H1 (cell line): ENCODE measurements at places on chromosomes 2 and 18. TPM values are rescaled to one million over a fixed set of nuclear protein-coding genes. Genes with fewer than 3 reads are reported as not detected.

CNRIP1 gene
- 4.6 and 5.7 TPM in 2 replicates for total RNA-seq

DNA sequence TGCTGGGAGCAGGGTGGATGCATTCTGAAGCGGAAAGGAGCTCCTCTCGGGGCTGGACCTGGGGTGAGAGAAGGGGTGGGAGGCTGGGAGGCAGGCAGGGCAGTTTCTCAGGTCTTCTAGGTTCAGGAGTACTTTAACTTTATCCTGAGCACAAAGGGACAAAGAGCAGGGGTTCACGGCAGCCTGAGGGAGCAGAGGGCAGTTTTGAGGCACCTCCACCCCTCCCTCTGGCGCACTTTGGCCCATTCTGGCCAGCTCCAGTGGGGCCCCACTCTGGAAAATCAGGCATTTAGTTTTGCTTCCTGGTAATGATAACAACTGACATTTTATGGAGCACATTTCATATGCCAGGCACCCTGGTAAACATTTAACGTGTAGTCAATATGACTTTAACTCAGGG lies 14.3 kb downstream of the B3GNT7 start:
- H3K4me3 ChIP-seq: no peak overlapping the region
- peak overlapping the region; percentile 40; the same call in 1 of the 2 replicates for H3K27ac ChIP-seq
- H3K4me1 ChIP-seq: peaks cover 20% of the 10 kb centered on the region
- no peaks in the 10 kb centered on the region for H3K27me3 ChIP-seq
- no peaks in the 10 kb centered on the region for H3K36me3 ChIP-seq

DNA sequence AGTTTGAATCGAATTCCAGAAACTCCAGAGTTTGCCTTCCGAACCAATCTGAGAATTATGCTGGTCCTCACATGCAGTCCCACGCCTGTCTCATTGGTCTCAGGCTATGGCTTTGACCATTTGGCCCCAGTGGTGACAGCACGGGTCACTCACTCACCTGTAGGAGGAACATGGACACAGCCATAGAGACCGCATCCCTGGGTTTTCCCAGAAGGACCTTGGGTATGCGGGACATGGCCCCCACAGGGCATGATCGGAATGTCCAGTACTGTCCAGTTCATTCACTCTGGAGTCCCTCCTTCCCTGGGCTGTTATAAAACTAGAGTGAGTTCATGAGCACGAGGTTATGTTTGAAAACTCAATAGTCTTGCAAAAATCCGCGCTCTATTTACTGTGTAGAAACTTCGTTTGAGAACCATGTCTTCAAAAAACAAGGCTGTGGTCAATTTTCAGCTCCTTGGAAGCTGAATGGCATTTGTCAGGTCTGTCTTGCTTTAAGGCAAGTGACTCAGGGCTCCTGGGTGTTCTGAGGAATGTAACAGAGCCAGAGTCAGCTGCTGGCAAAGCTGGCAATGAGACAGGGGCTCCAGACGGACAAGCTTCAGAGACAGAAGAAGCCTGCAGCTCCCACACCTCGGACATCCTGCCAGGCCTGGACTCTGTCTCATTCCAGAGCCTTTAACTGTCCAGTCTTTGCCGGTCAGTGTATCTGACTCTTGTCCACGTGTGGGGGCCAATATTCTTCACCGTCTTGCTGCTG lies 86.7 kb upstream of the TMEM18 start:
- H3K27me3 ChIP-seq: no peaks in the 10 kb centered on the region
- DNase-seq: no peak
- H3K4me3 ChIP-seq: no peak overlapping the region

DNA sequence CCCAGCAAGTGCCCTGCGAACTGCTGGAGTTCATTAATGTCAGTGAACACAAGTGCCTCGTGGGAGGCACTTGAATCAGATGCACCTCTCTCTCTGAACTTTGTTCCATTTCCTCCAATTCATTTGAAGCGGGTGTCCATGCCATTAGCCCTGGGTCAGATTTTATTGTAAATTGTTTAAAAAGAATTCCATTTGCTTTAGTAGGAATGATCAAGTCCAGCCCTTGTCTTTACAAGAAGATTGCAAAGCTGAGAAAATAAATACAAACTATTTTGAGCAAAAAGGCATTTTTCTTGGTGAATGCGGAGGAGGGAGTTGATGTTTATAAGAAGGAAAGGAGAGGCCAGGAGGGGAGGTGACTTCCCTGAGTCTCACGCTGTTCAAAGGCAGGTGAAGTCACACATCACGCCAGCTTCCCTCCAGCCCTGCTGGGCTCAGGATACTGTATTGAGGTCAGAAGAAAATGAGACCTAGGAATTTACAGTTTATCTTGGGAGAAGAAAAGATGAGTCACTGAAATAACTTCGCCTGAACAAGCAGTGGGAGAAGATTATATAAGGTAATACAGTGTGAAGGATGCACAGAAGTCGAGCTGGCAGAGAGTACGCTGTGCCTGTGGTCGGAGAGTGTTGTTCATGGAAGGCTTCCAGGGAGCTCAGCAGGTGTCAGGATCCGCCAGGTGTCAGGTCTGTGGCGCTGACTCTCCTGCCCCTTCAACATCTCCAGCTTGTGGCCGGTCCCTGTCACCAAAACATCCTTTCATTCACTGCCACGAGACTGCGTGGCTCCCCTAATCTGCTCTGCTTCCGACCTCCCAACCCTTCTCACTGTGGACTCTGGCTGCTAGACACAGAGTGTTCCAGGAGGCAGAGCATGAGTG lies 36.5 kb downstream of the EFR3B start:
- H3K4me1 ChIP-seq: no peaks in the 10 kb centered on the region
- H3K27ac ChIP-seq: no peak overlapping the region
- no peak overlapping the region for H3K4me3 ChIP-seq
- DNase-seq: no peak

DNA sequence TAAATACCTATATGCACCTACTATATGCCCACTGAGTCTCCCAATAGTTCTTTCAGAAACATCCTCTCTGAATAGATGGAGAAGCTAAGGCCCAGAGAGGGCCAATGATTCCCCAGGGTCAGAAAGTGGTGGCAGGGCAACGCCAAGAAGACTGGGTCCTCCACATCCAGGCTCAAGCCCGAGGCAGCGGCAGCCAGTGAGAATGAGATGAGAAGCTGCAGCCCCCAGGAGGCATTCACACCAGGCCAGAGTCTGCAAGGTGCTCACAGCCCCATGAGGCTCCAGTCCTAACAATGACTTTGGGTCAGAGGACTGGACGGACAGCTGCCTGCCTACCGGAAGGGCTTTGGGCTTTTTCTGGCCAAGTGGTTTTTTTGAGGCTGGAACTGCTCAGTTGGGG lies 3.5 kb downstream of the TEX261 start:
- H3K4me3 ChIP-seq: no peak overlapping the region
- H3K27me3 ChIP-seq: no peaks in the 10 kb centered on the region
- DNase-seq: no peak
- peaks cover 3% of the 10 kb centered on the region; the same call in 1 of the 2 replicates for H3K4me1 ChIP-seq
- no peak overlapping the region for H3K27ac ChIP-seq

DNA sequence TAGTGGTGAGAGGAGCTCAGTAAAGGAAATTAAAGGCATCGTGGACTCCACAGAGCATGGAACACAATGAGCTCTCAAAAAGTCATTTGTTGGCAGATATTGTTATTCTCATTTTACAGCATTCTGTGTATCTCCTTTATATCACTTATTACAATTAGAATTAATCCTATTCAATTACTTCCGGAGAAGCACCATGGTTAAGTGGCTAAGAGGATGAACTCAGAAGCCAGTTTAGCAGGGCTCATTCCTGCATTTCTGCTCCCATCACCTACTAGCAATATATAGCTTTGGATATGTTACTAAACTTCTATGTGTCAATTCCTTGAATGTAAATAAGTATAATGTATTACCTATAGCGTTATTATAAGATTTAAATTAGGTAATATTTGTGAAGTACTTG lies 683.3 kb downstream of the IRS1 start:
- H3K4me1 ChIP-seq: peaks cover 4% of the 10 kb centered on the region; the same call in 1 of the 2 replicates
- no peak overlapping the region for H3K4me3 ChIP-seq
- DNase-seq: no peak
- no peaks in the 10 kb centered on the region for H3K36me3 ChIP-seq
- no peak overlapping the region for H3K27ac ChIP-seq

DNA sequence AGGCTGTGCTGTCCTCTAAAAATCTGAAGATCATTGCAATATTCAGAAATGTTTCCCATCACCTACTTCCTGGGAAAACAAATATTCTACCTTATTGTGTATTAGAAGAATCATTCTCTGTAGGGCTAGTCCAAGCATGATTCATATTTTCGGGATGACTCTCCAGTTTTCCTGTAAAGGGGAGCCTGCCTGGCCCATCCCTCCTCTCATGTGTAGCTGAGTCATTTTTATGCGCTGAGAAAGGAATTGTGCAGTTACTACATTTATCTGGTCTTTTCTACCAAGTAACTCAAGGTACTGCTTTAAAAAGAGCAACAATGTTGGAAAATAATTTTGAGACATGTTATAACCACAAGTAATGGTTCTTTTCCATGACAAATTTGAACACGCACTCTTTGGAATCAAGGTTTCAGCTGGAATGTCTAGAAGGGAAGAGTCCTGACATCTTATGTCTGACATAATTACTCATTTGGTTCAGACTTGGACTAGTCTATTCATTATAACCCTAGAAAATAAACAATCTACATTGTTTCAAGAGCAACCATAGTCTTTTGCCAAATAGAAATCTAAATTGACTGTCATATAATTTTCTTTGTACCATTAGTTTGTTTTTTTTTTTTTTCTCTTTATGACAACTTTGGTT lies 6.6 kb downstream of the DSG3 start:
- no peaks in the 10 kb centered on the region for H3K4me1 ChIP-seq
- no peak for DNase-seq
- no peak overlapping the region for H3K4me3 ChIP-seq
- H3K36me3 ChIP-seq: no peaks in the 10 kb centered on the region
- no peak overlapping the region for H3K27ac ChIP-seq
- H3K27me3 ChIP-seq: no peaks in the 10 kb centered on the region

- no peaks in the 10 kb centered on the region for H3K36me3 ChIP-seq
- no peak for DNase-seq
- H3K27me3 ChIP-seq: no peaks in the 10 kb centered on the region
Measured at GRCh38 chr2:100419915-100420314, 2.4 kb upstream of the CHST10 start.

LYPD1 gene
- 2.1 and 2.7 TPM in 2 replicates for total RNA-seq

DNA sequence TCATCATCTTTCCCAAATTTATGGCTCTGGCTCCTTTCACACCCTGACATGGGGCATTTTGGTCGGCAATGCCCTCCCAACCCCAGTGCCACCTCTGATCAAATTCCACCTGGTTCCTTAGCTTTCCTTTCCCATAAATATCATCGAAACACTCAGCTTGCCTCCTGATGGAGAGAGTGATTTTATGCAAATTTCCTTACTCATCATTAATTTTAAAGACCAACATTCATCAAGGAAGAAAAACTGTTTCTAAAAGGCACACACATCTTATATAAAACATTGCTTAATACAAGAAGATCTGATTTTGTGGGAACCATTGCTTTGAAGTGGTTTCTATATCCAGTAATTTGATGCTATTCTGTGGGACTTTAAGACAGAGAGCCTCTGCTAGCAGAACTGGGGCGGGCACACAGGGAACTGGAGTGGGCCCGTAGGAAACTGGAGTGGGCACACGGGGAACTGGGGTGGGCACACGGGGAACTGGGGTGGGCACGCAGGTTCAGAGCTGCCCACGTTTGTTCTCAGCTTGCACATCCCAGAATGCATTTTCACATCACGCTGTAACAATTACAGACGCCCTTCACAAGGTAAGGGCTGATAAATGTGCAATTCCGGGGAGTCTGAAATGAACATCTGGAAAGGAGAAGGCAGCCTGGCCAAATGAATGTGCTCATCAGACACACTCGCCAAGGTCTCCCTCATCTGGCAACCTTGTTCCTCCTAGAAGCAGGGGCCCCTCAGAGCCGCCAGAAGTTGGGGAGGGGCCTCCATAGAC lies 174.2 kb downstream of the RTP5 start:
- no peak for DNase-seq
- no peak overlapping the region for H3K27ac ChIP-seq
- H3K27me3 ChIP-seq: peaks cover 90% of the 10 kb centered on the region
- no peaks in the 10 kb centered on the region for H3K36me3 ChIP-seq

GKN2 gene
- total RNA-seq: not detected in 2 replicates

DNA sequence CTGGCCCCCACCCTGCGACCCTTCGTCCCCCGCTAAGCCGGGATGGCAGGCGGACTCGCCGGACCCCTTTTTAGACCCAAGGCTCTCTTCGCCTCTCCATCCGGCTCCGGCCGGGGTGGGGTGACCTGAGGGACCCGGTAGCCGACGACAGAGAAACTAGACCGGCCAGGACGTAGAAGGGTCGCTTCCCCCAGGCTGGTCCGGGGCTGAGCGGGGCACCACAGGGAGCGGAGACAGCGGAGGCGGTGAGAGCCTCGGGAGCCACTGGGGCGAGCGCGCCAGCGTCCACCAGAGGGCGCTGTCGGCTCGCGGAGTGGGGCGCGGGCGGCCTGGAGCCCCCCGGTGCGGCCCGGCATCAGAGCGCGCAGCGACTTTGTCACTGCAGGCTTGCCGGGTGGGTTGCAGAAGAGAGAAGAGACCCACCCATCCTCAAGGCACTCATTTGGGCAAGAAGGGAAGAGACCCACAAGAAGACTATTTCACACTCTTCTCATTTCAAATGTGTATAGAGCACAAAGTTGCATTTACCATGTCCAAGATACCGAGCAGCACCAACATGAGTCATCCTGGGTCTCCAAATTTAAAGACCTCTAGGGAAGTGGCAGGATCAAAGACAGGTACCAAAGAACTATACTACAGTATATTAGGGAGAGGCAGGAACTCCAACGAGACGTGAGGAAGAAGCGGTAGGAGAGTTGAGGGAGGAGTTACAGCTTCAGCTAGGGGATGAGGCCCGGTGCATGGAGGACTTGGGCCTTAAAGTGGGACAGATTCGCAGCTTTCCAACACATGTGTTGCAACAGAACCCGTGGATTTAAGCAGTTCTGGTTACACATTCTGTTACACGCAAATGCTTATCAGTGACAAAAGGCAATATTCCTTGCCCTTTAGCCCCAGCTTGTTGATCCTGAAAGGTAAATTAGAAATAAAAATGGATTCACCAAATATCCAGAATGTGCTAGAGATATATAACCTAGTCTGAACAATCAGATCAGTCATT lies 7.6 kb upstream of the PRKCE start:
- DNase-seq: no peak
- H3K4me1 ChIP-seq: peaks cover 2% of the 10 kb centered on the region; the same call in 1 of the 2 replicates
- H3K27me3 ChIP-seq: peaks cover 3% of the 10 kb centered on the region
- H3K36me3 ChIP-seq: no peaks in the 10 kb centered on the region
- H3K4me3 ChIP-seq: peak overlapping the region; percentile 32
- H3K27ac ChIP-seq: no peak overlapping the region

GRCh38 chr18:55706898-55707297 lies 118.9 kb upstream of the TCF4 start:
- DNase-seq: no peak
- no peaks in the 10 kb centered on the region for H3K36me3 ChIP-seq
- H3K4me1 ChIP-seq: no peaks in the 10 kb centered on the region
- no peak overlapping the region for H3K4me3 ChIP-seq

DNA sequence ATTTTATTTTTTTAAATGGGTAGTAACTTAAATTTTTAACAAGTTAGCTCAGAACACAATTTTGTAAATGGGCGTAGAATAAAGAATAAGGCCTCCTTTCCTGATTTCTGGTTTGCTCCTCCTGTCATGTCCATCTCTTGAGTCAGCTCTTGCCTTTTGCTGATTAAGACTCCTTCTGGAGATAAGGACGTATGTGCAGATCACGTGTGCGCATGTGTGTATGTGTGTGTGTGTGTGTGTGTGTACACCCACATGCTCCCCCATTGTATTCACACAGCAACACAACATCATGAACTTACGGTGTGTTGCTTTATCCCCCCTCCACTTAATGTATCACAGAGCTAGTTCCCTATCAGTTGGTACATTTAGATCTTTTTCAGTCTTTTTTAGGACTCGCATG lies 182.9 kb downstream of the PRKCE start:
- H3K36me3 ChIP-seq: no peaks in the 10 kb centered on the region
- peaks cover 5% of the 10 kb centered on the region for H3K4me1 ChIP-seq
- H3K27me3 ChIP-seq: no peaks in the 10 kb centered on the region
- H3K27ac ChIP-seq: no peak overlapping the region
